Activated naive CD4-positive, alpha-beta T cell treated with Interleukin-2 at 50 U/mL for 16 hours (primary cell): ENCODE measurements at places on chromosomes 11 and 22.

DNA sequence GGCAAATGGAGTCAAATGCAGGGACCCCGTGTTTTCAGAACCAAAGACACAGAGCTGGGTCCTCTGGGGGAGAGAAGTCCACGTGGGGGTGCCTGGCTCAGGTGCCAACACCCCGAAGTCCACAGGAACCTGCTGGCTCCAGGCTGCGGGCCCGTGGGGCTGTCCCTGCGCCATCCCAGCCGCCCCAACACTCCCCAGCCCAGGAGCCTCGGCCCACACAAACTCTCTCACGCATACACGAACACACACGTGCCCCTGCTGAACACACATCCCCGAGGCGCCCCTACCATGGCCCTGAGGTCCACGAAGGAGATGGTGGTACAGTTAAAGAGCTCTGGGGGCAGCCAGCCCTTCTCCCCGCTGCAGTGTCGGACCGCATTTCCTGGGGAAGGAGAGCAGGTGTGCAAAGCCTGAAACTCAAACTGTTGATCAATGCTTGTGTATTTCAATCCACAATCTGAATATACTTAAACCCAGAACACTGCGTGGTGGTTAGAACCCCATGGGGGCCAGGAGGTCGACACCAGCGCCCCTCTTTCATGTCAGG, 54.7 kb downstream of the TRMU start:
- DNase-seq: no peak

GRCh38 chr11:66915046-66915832, 42.9 kb downstream of the PC start:
- DNase-seq: no peak

GRCh38 chr22:43634316-43634715, 177.8 kb downstream of the EFCAB6 start:
- no peak for DNase-seq

GRCh38 chr22:24060375-24060788, 49.3 kb downstream of the CABIN1 start:
- DNase-seq: no peak

DNA sequence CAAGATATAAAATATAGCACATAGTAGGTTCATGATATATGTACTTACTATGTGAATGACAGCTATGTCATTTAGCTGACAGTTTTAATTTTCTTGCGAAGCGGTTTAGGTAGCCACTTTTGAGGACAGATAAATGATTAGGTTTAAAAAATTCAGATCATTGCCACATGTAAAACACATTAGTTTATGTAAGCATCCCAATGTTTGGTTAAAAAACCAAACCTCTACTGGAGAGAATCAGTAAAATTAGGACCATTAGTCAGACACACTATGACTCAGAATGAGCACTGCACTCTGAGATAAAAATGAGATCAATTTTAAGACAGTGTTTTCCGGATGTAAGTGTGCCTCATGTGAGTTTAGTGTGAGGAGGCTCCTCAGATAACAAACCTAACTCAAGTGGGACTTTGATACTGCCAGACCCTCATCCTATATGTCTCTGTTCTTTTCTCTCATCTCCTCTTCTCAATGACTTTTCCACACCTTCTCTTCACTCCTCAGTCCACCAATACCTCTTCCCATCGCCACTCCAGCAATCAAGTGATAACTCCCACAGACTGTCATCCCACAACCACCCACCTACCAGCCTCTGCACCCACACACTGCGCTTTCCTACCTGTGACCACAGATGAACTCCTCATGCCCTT, 6.8 kb upstream of the OR2AT4 start:
- DNase-seq: peak; percentile 12

DNA sequence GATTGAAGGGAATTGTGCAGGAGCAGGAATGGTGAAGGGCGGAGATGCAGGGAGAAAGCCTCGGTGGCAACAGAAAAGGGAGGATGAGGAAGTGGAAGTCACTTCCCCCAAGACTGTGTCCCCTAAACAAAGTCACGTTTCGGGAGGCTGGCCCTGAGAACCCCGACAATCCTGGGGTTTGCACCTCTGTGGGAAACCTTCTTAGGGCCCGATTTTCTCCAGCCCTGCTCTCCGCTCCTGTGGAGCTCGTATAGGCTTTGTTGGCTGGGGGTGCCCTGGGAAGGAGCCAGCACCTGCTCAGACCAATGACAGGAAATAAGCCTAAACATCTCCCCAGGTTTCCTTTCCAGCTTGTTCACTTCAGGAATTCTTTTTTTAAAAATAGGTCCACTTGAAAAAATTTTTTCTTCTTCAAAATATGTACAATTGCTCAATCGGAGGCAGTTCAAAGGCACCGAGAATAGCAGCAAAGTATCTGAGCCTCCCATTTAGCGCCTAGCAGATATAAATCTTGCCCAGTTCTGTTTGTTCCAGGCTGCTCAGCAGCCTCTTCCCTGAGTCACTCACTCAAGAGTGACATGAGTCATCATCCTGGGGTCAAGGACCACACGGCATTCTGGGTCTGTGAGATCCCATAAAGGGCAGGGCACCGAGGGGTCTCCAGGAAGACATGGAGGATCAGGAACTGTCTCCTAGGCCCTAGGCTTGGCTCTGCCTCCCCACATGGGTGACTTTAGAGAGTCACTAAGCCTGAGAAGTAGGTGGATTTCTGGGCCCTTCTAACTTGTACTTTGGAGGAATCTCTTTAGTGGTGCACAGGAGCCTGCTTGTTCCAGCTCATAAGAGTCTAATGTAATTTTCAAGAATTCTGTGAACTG, 34.0 kb downstream of the IRAG1 start:
- no peak for DNase-seq

- peak; percentile 62 for DNase-seq
These were observed 15.9 kb upstream of the GRAMD4 start for GRCh38 chr22:46604306-46604690.

- no peak for DNase-seq
These were observed 16.3 kb upstream of the TMEM191C start for GRCh38 chr22:21450858-21451353.

- peak; percentile 24 for DNase-seq
These were observed 33.3 kb downstream of the MARK2 start for GRCh38 chr11:63871962-63872799.

- DNase-seq: no peak
These were observed 974.6 kb upstream of the RAG2 start for GRCh38 chr11:37572491-37573171.

DNA sequence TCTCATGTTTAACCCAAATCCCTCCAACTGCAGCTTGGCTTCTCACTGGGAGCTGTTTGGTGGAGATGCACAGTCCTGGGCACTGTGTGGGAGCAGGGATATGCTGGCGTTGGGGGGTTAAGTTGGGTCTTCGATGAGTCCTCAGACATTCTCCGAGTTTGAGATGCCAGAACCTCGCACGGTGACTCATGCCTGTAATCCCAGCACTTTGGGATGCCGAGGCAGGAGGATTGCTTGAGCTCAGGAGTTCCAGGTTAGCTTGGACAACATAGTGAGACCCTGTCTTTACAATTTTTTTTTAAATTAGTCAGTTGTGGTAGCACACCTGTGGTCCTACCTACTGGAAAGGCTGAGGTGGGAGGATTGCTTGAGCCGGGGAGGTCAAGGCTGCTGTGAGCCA, 20.7 kb downstream of the POU2F3 start:
- no peak for DNase-seq

DNA sequence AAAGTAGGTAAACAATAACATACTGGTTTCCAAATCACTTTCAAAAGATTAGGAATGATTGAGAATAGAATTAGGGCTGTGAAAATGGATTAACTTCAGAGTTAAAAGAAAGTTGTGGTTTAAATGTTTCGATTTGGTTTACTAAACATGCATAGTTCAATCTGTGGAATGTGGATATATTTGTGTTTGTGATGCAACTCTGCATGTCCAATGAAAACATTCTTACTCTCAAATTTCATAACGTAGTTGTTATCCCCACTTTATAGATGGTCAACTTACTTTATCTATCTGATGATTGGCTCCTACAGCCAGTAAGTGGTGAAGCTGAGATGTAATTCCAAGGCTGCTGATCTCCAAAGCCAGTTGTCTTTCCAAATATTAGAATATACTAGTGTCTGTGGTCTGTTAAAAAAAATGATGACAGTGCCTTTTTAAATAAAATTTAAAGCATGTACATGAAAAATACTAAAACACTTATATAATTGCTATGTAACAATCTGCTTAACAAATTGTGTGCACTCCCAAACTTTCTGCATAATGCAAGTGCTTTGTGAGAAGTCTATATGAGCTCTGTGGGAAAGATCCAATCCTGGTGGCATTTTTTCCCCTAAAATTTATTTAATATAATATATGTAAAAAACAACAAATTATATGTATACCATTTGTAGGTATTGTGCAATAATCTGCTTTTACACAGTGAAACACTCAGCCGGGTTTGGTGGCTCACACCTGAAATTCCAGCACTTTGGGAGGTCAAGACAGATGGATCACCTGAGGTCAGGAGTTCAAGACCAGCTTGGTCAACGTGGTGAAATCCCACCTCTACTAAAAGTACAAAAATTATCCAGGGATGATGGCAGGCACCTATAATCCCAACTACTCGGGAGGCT, 9.7 kb upstream of the SIK3 start:
- DNase-seq: no peak

GRCh38 chr22:49768077-49768910, 59.4 kb downstream of the BRD1 start:
- DNase-seq: no peak

GRCh38 chr11:126719740-126720139, 280.8 kb downstream of the KIRREL3 start:
- no peak for DNase-seq

GRCh38 chr11:57480409-57481137, 20.2 kb downstream of the RTN4RL2 start:
- peak; percentile 77 for DNase-seq

DNA sequence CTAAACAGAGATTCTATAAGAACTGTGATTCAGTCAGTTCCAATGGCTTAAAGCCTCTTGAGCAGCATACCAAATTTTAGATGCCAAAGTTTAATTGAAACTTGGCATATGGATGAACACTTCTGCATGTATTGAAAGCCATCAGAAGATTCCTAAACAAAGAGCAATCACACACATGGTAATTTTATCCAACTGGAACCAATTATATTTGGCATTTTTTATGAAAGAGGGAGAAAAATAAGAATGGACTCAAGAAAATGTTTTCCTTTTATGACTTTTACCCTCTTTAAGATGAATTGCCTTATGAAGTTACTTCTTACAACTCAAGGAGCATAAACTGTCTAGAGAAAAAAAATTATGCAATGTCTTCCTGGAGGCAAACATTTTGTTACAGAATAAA, 7.4 kb downstream of the TRPC6 start:
- no peak for DNase-seq

DNA sequence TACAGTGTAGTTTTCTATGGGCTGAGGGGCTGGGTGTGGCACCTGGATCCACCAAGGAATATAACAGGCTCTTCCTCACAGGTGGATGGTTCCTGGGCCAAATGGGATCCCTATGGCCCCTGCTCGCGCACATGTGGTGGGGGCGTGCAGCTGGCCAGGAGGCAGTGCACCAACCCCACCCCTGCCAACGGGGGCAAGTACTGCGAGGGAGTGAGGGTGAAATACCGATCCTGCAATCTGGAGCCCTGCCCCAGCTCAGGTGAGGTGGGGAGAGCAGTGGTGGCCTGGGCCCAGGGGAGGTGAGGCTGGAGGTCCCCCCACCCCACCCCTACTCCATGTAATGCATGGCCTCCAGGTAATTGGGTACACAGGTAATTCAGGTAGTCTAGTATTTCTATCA, 20.7 kb downstream of the ADAMTS15 start:
- DNase-seq: no peak

DNA sequence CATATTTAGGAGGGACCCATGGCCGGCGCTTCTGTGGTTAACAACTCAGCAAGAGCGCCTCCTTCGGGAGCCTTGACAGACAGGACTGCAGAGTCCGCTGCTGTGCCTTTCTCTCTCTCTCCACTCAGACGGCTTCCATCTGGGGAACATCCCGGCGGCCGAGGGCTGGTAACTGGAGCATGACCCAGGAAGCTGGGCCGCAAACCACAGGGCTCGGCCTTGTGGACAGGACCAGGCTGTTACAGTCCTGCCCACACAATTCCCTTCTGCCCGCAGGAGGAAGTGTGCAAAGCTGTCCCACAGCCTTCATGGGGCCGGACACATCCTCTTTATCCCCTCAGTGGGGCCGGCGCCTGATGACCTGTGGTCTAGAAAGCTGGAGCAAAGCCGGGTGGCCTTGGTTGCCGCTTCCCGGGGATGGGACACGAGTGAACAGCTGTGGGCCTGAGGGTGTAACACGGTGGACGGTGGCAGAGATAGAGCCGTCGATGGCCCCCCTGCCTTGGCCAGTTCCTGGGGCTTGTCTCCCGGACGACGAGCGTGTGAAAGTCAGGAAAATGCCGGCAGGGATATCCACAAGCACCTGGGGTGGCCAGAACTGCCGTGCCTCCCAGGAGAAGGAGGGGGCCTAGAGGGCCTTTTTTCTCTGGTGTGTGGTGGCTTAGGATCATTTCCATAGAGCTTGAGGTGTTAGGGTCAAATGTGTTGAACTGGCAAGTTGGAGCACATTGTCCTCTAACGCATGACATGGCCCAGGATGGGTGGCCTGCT, 50.1 kb downstream of the FBLN1 start:
- DNase-seq: no peak

DNA sequence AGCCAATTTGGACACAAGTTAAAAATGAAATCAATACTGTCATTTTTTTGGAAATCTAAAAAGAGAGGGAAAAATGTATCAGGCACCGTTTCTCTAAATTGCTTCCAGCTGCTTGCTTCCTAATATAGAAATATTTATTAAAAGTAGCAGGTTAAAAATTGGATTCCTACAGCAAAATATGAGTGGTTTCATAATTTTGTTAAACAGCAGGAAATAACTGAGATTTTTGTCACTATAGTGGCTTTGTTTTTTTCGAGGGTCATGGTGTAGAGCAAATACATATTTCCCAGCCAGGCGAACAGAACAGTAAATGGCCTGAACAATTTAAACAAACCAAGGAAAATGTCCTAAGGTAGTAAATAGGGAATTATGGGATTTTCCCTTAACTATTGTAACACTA, 159.7 kb downstream of the DDX10 start:
- DNase-seq: no peak

DNA sequence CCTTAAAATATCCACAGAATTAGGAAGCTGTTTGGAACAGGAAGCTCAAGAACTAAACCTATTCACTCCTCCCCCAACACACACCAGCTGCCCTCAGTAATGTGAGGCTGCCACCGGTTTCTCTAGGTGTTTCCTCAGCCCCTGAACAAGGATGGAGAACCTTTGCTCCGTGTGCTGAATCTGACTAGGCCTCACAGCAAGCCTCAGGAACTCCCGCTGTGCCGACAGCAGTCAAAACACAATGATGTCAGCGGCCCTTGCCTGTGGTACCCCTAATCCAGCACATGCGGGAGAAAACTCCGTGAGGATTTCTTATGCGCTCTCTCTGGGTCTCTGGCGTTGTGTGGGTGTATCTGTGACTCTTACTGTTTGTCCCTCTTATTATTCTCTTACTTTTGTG, 153.3 kb downstream of the EFCAB6 start:
- no peak for DNase-seq
